Activated naive CD8-positive, alpha-beta T cell treated with anti-CD3 and anti-CD28 coated beads, Interleukin-2, amount 50 U/mL, for 16 hours (primary cell): ENCODE measurements at places on chromosomes 16 and 17.

DNA sequence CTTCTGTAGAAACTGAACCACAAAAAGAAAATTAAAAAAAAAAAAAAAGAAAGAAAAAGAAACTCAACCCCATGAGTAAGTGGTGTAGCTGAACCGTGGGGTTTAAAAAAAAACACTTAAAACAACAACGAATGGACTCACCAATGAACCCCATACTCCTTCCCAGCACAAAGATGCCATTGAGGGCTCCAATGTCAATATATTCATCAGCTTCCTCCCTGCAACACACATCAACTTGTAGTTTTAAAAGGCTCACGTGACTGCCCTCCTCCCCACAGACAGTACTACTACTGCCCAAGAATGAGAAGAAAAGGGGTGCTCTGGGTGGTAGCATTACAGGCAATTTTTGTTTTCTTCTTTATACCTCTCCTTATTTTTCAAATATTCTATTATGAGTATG, 3.3 kb upstream of the KLHL11 start:
- DNase-seq: no peak

DNA sequence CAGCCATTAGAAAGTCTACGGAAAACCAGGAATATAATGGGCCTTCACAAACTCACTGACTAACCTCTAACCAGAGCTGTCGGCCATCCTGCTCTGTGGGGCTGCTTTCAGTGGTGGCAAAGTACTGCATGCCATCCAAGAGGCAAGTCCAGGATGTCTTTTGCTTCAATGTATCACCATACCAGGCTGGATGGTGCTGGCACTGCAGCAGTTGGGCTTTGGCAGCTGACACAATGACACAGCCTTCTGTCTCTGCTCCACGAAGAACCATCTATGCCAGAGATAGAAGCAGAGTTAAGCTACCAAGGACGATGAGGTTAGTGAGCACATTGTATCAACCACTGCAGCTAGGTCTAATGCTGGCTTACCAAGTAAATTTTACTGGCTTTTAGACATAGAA, 9.7 kb upstream of the RSKR start:
- DNase-seq: no peak

DNA sequence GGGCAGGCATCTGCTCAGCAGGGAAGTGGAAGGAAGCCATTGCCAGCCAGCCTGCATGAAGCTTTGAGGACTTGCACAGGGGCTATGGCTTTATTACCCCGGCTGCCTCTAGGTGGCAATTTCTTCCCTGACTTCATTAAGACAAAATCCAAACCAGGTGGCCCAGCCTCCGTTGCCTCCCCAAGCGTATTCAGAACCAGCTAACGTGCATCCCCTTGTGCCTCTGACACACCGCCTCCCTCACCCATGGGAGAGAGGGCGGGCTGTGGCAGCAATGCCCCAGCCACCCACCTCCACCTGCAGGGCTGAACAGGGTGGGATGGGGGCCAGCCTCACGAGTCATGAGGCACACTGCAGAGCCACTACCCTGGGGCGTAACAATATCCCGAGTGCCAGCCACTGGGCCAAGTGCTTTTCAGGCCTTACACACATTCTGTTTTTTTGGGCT, 6.8 kb downstream of the KIFC3 start:
- DNase-seq: no peak

GRCh38 chr17:9003355-9004131, 17.8 kb upstream of the NTN1 start:
- DNase-seq: no peak

GRCh38 chr16:6165330-6165979, 1067.9 kb upstream of the EEF2KMT start:
- DNase-seq: no peak

- DNase-seq: no peak
These were observed 3.6 kb upstream of the MAP3K14 start for GRCh38 chr17:45320349-45320930.

DNA sequence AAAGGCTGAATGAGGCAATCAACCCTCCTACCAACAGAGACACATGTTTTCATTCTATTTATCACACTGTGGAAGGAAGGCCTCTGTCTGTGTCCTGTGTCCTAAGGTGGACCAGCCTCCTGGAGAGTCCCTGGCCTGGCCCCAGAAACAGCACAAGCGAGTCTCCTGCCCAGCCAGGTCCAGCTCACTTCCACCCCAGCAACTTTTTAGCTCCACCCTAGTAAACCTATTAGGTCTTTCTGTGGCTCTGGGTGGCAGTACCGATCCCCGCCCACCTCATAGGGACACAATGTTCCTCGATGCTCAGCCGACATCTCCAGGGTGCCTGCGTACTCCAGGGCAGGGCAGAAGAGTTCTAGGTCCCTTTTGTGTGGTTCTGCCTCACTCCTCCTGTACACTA, 10.7 kb downstream of the DRC3 start:
- no peak for DNase-seq

DNA sequence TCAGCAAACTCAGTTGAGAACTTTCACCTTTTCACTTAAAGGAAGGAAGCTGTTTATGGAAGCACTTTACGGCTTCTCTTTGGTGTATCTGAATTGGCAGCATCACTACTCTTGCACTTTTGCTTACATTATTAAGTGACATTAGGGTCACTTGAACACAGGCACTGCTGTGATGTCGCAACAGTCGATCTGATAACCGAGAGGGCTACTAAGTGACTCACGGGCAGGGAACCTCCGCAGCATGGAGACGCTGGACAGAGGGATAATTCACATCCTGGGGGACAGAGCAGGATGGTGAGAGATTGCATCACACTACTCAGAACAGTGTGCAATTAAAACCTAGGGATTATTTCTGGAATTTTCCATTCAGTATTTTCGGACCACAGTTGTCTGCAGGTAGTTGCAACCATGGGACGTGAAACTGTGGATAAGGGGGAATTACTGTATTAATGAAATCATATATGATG, 56.5 kb downstream of the DNAH2 start:
- no peak for DNase-seq

- DNase-seq: no peak
These were observed 10.3 kb upstream of the SLC52A1 start for GRCh38 chr17:5045496-5045895.

DNA sequence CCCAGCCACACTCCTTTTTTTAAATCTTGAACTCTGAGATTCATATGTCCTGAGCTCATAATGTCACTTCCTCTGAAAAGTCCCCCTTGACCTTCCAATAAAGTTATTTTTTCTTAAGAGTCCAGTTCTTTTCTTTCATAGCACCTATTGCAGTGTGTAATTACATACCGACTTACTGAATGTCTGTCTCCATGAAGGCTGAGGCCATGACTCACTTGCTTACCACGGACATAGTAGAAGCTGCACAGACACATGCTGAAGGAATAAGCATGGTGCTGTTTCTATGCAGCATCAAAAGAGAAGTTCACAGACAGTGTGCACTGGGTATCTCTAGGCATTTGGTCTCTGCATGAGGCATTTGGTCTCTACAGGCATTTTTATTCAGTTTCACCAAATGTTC, 77.2 kb downstream of the C17orf67 start:
- DNase-seq: no peak

DNA sequence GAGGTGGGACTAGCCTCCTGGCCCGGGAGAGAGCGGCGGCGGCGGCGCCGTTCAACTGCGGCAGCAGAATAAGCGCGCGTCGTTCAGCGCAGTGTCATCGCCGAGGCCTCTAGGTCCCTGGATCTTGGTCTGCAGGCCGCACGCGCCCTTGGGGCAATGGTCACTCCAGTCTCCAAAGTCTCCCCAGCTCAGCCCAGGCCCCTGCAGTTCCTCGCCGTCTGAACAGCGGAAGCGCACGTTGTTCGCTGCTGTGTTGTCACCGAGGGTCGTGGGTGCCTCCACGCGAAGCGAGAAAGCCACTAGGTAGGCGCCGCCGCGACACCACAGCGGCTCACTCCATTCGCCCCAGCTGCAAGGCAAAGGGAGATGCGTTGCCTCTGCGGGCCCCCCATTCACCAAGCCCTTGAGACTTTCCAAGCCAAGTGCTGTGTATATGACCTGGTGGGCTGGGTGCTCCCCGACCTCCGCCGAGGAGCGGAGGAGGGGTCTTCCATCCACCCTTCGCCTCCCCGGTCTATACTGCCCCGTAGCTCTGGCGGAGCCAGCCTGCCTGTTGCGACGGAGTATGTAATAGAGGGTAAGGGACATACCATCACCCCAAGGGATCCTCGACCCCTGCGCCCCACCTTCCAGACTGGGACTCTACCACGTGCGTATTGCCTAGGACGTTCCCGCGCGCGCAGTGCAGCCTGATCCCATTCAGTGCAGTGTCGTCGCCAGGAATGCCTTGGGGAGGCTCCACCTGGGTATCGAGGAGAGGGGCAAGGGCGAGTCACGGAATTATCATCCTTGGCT, 656 bp downstream of the VMO1 start:
- DNase-seq: no peak

GRCh38 chr17:75610103-75610984, 22.7 kb downstream of the MYO15B start:
- DNase-seq: no peak

DNA sequence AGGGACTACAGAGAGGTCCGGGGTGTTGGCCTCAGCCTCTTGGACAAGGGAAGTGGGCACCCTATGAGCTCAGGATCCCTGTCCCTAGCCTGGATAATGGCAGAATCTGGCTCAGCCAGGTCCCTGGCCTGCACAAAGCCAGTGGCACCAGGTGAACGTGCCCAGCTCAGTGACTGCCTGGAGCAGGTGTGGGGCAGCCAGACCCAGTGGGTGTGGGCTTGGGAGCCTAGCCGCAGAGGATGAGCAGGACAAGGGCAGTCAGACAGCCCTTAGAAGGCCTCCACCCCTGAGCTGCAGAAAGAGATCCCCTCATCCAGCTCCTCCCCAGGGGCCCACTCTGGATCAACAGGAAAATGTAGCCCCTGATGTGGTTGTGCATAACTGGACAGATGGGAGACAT, 585.3 kb downstream of the KCNJ18 start:
- no peak for DNase-seq

DNA sequence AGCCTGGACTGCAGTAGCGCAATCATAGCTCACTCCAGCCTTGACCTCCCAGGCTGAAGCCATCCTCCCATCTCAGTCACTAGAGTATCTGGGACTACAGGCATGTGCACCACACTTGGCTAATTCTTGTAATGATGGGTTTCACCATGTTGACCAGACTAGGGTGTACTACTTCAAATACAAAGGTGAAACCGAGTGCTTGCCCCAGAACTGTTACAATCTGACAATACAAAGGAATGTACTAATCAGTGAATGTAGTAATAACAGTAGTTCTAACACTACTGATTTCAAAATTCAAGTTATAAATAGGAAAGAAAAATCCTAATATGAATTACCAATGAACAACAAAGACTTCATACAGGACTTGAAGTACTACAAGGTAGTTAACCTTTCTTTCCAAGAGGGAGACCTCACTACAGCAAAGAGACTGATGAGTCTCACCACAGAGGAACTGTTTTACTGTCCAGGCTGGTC, 24.4 kb downstream of the CRK start:
- DNase-seq: no peak

DNA sequence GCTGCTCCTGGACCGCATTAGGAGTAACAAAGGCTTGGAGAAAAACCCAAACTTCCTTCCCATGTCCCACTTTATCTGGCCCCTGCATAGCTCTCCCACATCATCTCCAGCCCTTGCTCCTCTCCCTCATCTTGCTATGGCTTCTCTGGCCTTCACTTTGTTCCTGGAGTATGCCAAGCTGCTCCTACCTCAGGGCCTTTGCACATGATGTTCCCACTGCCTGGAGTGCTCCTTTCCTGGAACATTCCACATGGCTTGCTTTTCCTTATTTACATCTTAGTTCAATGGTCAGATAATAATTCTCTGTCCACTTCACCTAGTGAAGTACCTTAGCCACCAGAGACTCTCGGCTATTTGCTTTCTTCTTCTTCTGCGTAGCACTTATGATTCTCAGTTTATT, 4.3 kb upstream of the KSR1 start:
- DNase-seq: no peak

- no peak for DNase-seq
These were observed 6.3 kb downstream of the SECTM1 start for GRCh38 chr17:82327289-82327688.

DNA sequence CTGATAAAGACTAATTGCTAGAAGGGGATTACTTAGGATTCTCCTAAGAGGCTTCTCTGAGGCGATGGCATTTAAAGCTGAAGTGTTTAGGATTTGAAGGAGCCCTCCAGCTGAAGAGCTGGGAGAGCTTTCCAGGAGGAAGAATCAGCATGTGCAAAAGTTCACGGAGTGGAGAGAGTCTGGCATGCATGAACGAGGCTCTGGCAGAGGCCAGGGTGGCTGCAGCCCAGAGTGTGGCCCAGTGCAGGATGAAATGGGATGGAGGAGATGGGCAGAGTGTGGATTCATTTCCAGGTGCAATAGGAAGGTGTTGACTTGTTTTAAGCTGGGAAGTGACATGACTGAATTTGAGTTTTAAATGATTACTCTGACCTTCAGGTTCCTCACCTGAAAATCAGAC, 249.0 kb upstream of the CCL2 start:
- no peak for DNase-seq

DNA sequence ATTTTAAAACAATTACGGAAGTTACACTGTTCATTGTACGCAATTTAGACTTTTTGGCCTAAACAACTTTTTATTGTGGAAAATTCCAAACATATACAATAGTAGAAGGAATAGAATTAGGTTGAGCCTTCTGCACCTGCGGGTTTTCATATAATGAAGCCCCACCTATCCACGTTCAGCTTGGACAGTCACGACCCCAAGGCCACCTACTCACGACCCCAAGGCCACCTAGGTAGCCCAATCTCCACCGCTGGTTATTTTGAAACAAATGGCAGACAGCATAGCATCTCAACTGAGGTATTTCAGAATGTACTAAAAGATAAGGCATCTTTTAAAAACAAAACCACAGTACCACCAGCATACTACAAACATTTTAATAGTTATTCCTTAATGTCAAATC, 631 bp downstream of the NLRC5 start:
- DNase-seq: no peak

- DNase-seq: no peak
These were observed 14.1 kb upstream of the SLC16A5 start for GRCh38 chr17:75073618-75074047.

DNA sequence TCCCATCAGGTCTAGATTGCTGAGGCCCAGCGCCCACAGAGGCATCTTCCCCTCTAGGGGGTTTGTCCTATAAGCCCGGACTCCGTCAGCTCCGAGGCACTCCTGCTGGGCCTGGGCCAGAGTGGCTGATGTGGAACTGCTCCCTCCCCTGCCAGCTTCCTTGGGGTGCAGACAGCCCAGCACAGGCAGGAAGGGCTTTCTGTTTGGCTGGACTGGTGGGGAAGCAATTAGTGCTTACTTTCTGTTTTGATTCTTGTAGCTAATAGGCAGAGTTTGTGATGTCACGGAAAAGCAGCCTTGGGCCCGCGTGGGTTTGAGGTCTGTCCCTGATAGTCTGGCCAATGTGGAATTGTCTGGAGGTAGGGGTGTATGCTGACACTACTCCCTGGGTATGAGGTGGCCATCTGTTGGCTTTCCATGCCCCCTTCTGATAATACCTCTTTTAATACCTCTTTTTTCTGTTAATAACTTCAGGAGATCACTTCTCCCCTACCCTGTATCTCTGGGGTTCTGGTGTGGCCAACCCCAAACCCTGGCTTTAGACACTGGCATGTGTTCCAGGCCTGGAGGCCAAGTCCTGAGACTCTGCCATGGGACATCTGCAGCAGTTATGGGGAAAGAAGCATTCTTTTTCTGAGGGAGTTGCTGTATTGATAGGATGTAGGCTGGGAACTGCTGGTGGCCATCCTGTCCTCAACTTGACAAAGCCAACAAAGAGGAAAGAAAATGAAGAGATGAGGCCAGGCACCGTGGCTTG, 190.9 kb downstream of the RAB11FIP4 start:
- DNase-seq: no peak

GRCh38 chr16:79175286-79176057, 425.1 kb downstream of the MAF start:
- no peak for DNase-seq

- DNase-seq: no peak
These were observed 38.1 kb downstream of the MRPS23 start for GRCh38 chr17:57811638-57812280.

- DNase-seq: no peak
These were observed 4.2 kb upstream of the GFOD2 start for GRCh38 chr16:67723151-67723910.
